ENCODE measurements at places on chromosomes 4 and X.

- DNase-seq: peak; percentile 60
Measured at GRCh38 chrX:136147315-136147901, at the start of gene FHL1. Gene FHL1, plus strand, starts transcription at chrX:136147533.

- no peak for DNase-seq
Measured at GRCh38 chr4:17120761-17121160, 222.3 kb upstream of the LDB2 start.

- DNase-seq: no peak
Measured at GRCh38 chr4:40462326-40462725, 127.2 kb downstream of the CHRNA9 start.

GRCh38 chrX:12225107-12225506, 86.8 kb downstream of the FRMPD4 start:
- DNase-seq: no peak

GRCh38 chr4:1579001-1579900, 104.9 kb downstream of the FAM53A start:
- peak; percentile 72 for DNase-seq

DNA sequence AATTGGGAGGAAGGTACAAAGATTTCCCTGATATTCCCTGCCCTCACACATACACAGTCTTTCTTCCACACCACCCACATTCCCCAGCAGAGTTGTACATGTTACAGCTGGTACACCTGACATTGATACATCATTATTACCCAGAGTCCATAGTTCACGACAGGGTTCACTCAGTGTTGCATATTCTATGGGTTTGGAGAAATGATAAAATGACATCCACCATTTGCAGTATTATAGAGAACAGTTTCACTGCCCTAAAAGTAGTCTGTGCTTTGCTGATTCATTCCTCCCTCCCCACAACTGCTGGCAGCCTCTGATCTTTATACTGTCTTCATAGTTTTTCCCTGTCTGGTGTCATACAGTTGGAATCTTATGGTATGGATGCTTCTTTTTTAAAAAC, 15.0 kb downstream of the AGA start:
- DNase-seq: peak; percentile 66

DNA sequence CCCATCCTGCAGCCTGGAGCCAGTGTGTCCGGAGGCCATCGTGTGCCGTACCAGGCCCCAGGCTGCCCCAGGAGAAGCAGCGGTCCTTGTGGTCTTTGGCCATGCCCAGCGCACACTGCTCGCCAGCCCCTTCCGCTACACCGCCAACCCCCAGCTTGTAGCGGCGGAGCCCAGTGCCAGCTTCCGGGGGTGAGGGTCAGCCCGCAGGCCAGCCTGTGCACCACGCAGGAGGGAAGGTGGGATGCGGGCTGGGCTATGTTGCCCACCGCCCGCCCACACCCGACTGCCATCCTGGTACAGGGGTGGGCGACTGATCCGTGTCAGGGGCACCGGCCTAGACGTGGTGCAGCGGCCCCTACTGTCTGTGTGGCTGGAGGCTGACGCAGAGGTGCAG, 7.6 kb upstream of the SRPK3 start:
- no peak for DNase-seq

DNA sequence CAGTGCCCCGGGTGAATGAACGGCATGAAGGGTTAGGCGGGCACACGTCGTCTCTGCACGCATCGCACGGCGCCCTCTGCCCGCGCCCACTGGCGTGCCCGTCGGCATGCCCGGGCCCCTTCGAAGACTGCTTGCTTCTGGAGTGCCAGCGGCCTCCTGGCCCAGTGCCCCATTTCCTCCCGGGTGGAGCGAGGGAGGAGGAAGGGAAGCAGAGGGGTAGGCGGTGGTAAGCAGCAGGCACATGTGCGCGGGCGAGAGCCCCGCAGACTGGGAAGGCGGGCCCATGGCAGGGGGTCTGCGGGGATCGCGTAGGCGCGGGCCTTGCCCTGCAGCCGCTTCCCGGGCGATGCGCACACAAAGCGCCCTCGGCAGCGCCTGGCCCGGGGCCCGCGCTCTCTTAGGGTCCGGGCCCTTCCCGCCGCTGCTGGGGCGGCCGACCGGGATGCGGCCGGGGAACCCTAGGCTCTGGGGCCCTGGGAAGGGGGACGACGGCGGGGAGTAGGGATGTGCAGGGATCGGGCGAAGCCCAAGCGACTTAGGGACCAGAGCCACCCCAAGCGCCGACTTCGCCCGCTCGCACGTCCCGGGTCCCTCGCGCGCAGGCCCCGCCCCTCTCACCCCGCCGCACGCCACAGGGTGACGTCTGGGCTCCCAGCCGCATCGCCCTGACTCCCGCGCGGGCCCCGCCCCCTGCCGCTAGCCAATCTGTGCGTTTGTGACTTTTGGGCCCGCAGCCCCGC, 866 bp upstream of the EMD start:
- DNase-seq: peak; percentile 71

GRCh38 chr4:143380629-143381028, 44.0 kb downstream of the GAB1 start:
- no peak for DNase-seq

GRCh38 chr4:150720973-150721518, 139.1 kb downstream of the MAB21L2 start:
- no peak for DNase-seq

DNA sequence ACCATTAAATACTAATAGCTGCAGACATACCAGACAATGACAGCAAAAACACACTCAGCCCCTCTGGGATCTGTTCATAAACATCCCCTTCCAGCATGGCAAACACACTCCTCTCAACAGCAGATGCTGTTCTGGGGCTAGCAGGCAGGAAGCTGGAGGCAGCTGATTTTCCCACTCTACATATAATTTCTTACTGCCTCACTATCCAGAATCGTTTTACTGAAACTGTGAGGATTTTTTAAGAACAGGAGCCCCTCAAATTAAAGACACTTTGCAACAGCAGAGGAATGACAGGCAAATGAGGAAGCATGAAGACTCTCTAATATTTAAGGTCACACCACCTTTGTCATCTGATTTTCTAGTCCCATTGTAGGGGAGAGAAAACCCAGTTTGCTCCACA, 2.2 kb downstream of the MAPK10 start:
- DNase-seq: peak; percentile 5

DNA sequence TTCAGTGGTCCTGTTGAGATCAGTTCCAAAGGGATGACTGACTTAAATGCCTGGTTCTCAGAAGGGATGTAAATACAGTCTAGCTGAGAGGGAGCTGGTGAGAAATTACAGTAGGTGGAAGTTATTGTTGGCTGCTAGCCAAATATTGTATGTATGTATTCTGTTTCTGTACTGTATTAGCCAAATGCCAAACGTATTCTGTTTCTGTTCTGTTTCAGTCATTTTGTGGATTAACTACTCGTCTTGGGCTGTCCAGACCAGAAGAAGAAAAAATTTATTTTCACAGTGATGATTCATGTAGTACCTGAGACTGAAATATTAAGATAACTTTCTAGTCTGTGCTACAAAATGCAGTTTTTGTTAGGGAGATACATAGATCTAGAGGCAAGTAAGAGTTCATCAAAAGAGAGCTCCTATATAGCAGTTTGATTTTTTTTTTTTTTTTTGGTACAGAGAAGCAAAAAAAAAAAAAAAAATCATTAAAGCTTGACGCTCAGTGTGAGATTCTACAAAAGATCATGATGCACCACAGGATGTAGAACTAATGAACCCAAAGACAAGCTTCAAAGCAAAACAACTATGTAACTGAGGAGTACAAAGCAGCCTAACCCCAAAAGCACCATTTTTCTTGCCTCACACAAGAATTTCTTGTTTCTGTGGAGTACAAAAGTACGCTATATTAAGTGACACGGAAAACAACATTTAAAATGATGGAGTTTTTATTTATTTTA, 54.8 kb downstream of the CASP6 start:
- DNase-seq: peak; percentile 26

- no peak for DNase-seq
Measured at GRCh38 chr4:175884048-175884447, 72.0 kb upstream of the GPM6A start.

GRCh38 chr4:85114526-85114925, 148.0 kb upstream of the WDFY3 start:
- DNase-seq: no peak

GRCh38 chr4:151700566-151701316, 60.1 kb downstream of the GATB start:
- no peak for DNase-seq

DNA sequence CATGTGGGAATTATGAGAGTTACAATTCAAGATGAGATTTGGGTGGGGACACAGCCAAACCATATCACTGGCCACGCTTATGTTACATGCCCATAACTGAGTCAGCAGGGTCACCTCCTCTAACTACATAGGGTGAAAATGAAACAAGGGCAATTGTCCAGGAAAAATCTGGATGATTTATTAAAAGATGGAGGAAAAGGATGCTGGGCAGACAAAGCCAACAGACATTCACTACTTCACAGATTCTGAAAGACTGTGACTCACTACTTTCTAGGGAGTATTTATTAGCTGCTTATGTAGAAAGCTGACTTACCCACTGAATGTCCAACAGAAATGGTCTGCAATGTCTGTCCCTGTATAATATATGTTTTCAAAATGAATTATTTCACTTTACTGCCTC, 72.4 kb downstream of the APBB2 start:
- peak; percentile 93 for DNase-seq

- DNase-seq: no peak
Measured at GRCh38 chrX:46793386-46794143, 34.6 kb upstream of the SLC9A7 start.

GRCh38 chr4:89213382-89213701, 94.3 kb downstream of the GPRIN3 start:
- no peak for DNase-seq

DNA sequence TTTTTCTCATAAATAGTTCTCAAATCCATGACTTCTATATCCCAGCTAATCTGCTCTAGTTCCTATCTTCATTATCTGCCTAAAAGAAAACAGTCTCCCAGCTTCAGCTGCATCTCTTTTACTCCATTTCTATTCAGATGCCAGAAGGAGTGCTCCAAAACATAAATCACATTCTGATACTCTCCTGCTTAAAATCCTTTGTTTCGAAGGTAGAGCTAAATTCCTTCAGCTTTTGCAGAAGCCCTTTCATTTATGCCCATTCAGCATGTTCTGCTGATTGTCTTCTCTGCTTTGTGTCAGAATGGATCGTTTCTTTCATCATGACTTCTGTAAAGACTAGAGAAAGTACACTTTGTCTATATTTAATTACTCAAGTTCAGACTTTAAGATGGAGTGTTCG, 440.1 kb upstream of the SMIM31 start:
- no peak for DNase-seq

DNA sequence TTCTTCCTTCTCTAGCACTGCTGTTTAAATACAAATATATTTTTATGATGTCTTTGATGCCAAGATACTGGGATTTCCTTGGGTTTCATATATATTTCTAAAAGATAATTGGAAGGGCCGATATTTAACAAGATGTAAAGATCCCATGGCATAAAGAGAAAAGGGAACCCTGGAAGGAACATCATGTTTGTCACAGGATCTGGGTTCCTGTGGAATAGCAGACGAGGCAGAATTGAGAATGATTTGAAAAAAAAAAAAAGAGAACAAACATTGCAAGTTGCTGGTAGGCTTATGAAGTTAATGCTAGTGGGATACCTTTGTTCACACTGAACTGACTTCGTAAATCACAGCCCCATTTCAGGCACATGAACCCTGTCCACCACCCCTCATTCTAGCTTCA, 33.6 kb downstream of the RASSF6 start:
- no peak for DNase-seq

DNA sequence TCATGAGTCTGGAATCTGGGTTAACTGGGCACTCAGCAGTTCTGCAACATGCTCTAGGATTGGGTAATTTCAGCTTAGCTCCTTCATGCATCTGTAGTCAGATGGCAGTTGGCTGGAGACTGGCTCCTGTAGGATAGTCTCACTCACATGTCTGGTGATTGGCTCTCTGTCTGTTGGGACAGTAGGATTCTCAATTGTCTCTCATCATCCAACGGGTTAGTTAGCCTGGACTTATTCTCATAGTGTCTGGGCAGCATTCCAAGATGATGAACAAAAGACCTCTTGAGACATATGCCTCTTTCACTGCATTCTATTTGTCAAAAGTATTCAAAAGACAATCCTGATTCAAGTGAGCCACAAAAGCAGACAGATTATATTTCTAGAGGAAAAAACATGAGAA, 795.6 kb upstream of the GALNTL6 start:
- peak; percentile 86 for DNase-seq

GRCh38 chr4:128311659-128312403, 24.2 kb upstream of the PGRMC2 start:
- no peak for DNase-seq

DNA sequence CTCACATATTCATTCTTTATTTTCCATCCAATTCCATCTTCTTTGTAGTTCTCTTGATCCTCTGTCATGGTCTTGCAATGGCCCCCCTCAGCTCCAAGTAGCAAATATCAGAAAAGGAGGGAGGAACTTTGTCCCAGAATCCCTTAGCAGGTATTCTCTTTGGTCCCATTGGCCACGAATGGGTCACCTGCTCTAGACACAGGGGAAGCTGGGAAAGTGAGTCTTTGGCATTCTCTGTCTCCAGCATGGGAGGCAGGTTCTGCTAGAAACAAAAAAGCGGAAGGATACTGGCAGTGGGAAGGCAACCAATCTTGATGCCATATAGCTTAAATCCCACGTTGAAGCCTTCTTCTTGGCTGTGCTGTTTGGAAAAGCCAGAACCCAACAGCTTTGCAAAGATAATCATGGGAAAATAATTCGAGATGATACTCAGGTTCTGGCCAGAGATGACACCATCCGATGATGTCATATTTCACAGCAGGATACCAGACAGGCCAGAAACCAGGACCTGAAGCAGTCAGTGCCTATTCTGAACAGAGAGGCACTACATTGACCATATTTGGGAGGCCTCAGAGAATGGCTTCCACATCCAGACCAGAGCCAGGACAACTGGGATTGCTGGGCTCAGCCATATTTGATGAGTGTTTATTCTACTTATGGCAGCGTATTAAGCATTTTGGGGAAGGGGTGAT, 110.4 kb upstream of the ATXN3L start:
- DNase-seq: peak; percentile 86

- no peak for DNase-seq
Measured at GRCh38 chr4:141933978-141934377, 297.6 kb downstream of the IL15 start.

DNA sequence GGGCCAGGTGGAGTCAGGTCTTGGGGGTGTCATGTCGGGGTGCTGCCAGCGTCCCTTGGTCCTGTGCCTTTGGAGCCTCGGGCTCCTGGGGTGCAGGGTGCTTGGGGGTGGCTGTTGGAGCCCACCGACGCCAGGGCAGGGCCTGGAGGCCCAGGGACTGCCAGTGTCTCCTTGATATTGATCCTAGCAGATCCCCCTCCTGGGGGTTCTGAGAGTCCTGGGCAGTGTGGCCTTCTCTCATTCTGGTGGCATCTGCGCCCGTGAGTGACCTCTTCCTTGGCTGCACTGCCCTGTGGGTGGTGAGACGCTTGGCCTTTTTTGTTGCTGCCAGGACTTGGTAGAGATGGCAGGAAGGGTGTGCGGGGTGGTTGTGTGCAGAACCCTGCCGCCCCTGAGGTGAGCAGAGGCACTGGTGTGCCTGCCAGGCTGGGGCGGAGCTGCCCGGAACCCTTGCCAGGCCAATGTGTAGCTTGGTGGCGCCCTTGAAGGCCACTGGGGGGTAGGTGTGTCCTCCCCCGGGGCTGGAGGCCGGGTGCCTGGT, 7.0 kb downstream of the NAT8L start:
- no peak for DNase-seq

GRCh38 chr4:139167774-139168444, 9.1 kb downstream of the ELF2 start:
- peak; percentile 57 for DNase-seq
